Stimulated activated CD8-positive, alpha-beta memory T cell treated with anti-CD3 and anti-CD28 coated beads, Interleukin-15, amount 100 ng/mL, for 4 hours (primary cell): ENCODE measurements at places on chromosomes 2 and 18.

GRCh38 chr2:7010391-7011054 lies 93.3 kb downstream of the RNF144A start:
- no peak for DNase-seq

DNA sequence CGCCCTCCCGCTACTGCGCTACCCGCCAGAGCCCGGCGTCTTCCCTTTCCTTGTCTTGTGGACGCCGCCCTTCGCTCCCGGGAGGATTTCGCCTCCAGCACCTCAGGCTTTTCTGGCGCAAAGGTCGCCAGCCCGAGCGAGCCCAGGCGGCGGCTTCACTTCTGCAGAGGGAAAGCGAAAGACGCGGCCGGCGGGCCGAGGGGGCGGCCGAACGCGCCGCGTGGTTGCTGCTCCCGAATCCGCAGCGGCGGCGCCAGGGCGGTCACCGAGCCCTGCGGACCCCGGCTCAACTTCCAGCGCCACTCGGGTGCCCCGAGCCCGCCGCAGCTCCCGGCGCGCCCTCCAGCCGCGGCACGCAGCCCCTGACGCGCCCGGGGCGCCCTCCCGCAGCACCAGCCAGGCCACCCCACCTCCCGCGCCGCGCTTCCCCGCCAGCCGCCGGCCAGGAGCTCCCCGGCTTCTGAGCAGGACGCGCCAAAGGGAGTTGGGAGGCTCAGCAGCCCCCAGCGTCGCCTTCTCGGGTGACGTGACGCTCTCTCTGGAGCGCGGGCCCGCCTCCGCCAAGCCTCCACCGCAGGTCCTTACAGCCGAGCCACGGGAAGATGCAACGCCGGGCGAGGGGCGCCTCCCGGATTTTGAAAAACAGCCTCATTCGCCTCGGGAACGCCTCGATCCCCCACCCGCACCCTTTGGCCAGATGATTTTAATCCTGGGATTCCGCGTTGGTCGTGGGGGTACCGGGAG lies 84.9 kb upstream of the EPB41L3 start:
- no peak for DNase-seq

- DNase-seq, result no peak
Observed at GRCh38 chr2:169509298-169509885, at the start of gene KLHL41. Gene KLHL41, plus strand, starts transcription at chr2:169509702. Its CDS starts 77 bp downstream, at chr2:169509779.

GRCh38 chr18:45320724-45321123 lies 294.6 kb upstream of the SLC14A2 start:
- no peak for DNase-seq

- DNase-seq, result no peak
Observed at GRCh38 chr2:74001781-74002504, 17.2 kb downstream of the TET3 start.

- DNase-seq, result no peak
Observed at GRCh38 chr2:6228251-6228650, 536.1 kb downstream of the SOX11 start.

DNA sequence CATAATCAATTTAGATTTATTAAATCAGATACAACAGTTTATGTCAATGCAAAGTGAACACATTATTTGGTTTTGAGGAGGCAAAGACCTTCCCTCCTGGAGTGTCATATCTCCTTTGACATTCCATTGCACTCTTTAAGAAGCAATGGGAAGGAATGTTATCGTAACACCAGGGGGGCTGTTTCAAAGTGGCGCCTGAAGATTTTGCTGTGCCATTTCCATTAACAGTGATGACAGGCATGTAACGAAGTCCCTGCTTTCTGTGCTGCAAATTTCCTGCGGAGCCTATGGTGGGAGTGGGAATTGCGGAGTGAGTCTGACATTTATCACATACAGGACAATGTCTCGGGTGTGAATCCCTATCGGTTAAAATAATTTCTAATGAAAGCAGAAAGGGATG lies 499.6 kb upstream of the RAB6C start:
- DNase-seq, result no peak

- no peak for DNase-seq
Observed at GRCh38 chr18:78659748-78660147, 319.9 kb upstream of the SALL3 start.

DNA sequence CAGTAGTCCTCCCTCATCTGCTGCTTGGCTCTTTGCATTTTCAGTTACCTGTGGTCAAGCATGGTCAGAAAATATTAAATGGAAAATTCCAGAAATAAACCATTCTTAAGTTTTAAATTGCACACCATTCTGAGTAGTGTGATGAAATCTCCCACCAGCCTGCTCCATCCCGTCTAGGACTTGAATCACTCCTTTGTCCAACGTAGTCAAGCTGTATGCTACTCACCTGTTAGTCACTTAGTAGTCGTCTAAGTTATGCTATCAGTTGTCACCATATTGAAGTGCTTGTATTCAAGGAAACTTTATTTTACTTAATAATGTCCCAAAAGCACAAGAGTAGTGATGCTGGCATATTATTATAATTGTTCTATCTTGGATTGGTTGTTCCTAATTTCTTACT lies 172.5 kb downstream of the FIGN start:
- no peak for DNase-seq

GRCh38 chr2:57809230-57809629 lies 237.4 kb upstream of the VRK2 start:
- no peak for DNase-seq

- no peak for DNase-seq
Observed at GRCh38 chr2:150883613-150883895, 378.1 kb downstream of the RBM43 start.

DNA sequence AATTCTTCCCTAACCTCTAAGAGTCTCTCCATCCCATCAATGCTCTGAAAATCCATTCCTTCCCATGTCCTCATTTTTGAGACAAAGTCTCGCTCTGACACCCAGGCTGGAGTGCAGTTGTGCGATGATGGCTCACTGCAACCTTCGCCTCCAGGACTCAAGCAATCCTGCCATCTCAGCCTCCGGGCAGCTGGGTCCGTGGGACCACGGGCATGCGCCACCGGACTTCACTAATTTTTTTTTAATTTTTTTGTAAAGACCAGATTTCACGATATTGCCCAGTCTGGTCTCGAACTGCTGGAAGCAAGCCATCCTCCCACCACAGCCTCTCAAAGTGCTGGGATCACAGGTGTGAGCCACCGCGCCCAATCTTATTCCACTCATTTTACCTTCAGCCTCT lies 1.6 kb downstream of the FEZ2 start:
- no peak for DNase-seq

GRCh38 chr2:152440460-152440859 lies 105.5 kb downstream of the FMNL2 start:
- DNase-seq, result no peak

GRCh38 chr18:78957140-78957539 lies 22.5 kb upstream of the SALL3 start:
- no peak for DNase-seq

- no peak for DNase-seq
Observed at GRCh38 chr2:66781804-66782203, 346.9 kb downstream of the MEIS1 start.

- DNase-seq, result no peak
Observed at GRCh38 chr2:8525582-8526402, 156.1 kb upstream of the ID2 start.

DNA sequence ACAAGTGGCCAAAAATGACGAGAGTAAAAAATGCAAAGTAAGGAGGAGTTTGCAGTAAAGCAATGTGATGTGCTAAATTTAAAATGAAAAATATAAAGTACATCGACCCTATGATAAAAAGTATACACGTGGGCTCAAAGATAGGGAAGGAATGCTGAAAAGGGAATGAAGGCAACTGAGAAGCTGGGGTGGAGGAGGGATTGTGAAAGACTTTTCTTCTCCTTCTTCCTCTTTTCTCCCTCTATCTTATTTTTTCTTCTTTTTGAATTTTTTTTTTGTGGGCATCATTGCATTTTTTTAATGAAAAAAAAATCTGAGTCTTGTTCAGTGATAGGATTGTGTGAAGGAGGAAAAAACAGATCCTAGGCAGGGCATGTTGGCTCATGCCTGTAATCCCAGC lies 57.6 kb upstream of the STK17B start:
- DNase-seq, result no peak

DNA sequence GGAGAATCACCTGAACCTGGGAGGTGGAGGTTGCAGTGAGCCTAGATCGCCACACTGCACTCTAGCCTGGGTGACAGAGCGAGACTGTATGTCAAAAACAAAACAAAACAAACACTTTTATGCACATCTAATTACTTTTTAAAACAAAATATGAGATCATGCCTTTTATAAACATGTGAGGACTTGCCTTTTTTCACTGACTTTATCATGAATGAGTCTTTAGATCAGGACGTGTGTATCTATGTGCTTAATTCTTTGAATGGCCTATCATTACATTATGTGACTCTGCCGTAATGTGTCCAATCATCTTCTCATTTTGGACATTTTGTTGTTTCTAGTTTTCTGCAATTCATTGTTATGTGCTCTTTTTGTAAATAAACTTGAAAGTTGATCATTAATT lies 58.7 kb downstream of the FAM117B start:
- DNase-seq, result no peak

DNA sequence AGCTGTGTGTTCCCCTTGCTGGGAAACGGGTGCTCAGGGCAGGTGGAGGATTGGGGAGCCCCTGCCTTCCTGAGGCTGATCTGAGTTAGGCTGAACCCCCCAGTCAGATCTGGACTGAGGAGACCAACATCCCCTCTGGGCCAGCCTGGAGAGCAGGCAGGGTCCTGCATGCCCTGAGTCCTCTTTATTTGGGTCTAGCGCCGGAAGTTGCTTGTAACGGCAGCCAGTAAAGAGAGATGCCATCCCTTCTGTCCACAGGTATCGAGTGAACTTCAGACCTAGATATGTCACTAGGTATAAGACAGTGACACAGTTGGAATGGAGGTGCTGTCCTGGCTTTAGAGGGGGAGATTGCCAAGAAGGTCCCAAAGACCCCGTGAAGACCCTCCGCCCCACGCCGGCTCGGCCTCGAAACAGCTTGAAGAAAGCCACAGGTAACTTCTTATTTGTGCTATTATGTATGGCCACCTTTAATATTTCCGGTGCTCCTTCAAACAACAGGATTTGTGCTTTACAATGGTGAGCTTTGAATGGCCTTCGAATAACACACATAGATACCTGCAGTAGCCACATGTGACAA lies 38.0 kb downstream of the EMILIN2 start:
- no peak for DNase-seq

- DNase-seq, result no peak
Observed at GRCh38 chr18:34153711-34154110, 71.0 kb downstream of the NOL4 start.

DNA sequence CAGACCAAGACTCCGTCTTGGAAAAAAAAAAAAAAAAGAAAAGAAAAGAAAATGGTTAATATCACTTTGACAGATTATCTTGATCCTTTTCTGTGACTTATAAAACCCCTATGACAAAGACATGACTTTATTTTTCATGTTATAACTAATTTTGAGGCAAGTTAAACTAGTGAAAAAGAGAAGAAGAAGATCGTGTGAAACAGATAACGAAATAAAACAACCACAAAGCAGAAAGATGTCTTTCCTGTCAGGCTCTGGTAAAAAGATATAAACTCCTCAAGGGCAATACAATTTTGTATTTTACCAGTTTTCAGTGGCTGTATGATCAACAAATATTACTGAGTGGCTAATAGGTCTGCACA lies 13.4 kb upstream of the RBMS1 start:
- DNase-seq, result no peak

- no peak for DNase-seq
Observed at GRCh38 chr2:234496835-234497593, at the start of gene ARL4C. Gene ARL4C, minus strand, starts transcription at chr2:234497081. Its CDS starts 495 bp downstream, at chr2:234496586.

DNA sequence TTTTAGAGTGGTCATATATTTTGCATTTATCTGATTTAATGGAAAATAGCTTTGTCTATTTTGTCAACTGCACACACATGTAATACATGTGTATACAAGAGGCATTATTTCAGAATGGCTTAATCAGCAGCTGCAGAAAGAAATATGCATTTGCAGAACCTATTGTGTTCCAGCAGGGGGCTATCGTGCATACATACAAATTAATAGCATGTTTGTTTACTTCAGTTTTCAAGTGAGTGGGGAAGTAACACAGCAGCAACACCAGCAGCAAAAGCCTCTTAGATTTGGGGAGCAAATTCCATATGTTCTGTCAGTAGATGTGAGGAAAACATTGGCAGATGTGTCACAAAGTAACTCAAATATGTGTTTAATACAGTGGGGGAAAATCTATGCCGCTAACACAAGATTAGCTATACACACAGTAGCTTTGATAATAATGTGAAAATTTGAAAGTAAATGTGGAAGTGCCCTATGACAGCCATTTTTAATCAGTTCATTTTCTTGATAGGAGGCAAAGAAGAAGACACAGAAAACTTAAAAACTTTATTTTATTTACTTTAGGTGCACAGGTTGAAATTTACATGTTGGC lies 218.1 kb downstream of the WDR7 start:
- no peak for DNase-seq

- DNase-seq, result no peak
Observed at GRCh38 chr18:26804519-26804918, 61.0 kb downstream of the AQP4 start.

DNA sequence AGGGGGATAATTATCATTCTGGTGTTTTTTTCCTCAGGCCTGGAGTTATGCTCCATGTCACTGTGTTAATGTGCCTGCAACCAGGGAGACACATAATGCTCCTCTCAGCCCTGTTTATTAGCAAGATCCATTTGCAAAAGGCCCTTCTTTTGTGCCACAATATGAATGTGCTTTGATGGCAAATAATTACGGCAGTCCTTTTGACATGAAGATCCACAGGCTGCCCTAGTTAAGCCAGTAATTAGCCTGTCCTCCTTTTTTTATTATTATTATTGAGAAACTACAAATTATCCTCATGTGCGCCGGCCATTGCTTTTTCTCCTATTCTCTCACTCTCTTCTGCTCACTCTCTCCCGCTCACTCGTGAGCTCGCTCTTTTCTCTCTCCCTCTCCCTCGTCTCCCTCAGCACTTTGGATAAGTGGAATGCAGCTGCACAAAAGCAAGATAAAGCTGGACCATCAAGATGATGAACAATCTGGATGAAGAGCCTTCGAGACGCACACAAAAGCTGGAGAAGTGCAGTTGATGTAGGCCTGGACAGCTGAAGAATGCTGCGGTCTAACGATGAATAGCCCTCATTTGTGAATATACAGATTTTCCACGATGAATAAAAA lies 762.3 kb downstream of the BCL11A start:
- no peak for DNase-seq

DNA sequence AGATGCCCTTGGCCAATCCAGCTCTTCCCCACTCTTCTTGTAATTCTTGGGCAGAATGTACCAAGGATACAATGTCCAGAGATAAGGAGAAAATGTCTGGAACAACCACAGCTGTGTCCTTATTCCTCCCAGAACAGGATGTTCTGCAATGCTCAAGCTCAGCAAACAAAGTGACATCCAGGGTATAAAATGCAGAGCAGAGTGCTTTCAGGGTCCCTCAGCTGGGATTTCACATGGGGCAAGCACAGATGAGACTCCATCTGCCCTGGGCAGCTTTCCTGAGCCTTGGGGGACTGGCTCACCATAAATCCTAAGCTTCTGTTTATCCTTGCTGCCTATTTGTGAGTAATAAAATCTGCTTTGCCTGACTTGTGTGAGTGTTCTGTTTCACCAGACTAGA lies 127.4 kb downstream of the VAPA start:
- no peak for DNase-seq

- DNase-seq, result no peak
Observed at GRCh38 chr2:106990297-106990696, 104.3 kb upstream of the ST6GAL2 start.

GRCh38 chr2:239259603-239260298 lies 141.1 kb downstream of the HDAC4 start:
- DNase-seq, result no peak

- DNase-seq, result no peak
Observed at GRCh38 chr2:222751238-222751637, 79.8 kb downstream of the MOGAT1 start.

- no peak for DNase-seq
Observed at GRCh38 chr2:122866095-122866494, 1110.6 kb downstream of the TSN start.
